Fibroblast of skin of back (primary cell): ENCODE measurements at places on chromosomes 7 and 10.

DNA sequence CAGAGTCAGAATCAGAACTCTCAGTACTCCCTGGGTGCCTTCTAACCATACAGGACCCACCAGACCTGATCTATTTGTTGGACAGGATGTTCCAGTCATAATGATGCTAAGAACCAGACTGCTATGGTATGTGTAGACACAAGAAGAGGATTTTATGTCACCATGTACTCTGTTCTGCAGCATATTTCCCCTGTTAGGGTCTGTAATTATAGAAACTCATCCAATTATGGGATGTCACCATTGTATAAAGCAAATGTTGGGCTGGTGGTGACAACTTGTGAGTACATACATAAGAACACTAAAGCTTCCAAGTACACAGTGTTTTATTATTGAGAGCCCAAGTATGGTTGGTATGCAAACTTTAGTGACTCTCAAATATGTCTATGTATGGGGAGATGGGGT, 67.1 kb upstream of the AGBL3 start:
- peak; percentile 75 for DNase-seq

DNA sequence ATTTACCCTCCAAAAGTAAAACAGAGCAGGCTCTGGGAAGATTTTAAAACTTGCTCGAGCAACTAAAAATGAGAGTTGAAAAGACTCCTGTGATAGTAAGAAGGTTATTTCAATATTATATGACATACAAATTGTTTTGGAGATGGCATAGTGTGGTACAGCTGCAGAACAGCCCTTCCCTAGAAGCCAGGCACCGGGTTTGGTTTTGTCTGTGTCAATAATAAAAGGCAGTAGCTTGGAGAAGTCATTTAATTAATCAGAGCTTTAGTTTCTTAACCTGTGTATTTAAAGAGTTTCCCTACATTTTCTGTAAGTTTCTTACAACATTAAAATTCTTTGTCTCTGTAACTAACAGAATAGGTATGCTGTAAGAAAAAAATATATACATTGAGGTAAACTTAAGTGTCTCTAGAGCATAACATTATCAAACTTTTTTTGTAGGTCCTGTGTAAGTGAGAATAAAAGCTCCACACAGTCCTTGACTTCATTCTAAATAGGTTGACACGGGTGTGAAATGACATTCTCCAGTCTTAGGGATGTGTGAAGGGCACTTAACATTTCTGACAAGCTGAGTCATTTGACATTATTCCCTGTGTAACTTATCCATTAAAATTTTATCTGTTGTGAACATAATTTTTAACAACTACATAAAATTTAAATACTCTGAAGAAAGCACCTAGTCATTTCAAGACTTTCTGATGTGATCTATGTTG, 425.0 kb upstream of the ETV1 start:
- no peak for DNase-seq

- DNase-seq, result peak; percentile 37
These were observed 1156.3 kb downstream of the SORCS3 start for GRCh38 chr10:105797234-105797890.

- DNase-seq, result no peak
These were observed at the start of gene HECW1 for GRCh38 chr7:43112459-43112940. HECW1 (plus strand) TSS chr7:43112647; CDS start chr7:43243906, 131,259 bp downstream.

DNA sequence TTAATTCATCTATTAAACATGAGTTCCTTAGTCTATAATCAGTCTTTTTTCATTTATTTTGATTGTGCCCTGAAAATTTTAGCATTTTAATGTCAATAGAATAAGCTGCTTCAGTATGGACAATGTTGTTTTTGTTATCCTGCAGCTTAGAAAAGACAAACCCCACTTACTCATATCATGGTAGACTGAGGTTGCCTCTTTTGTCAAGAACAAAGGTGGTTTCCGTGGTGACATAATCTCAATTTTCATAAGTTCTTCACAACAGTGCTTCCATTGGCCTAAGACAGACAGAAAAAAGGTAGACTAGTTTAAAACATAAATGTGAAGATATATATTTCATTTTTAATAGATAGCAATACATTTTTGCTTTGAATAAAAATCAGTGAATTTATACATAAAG, 69.1 kb downstream of the RTKN2 start:
- no peak for DNase-seq

DNA sequence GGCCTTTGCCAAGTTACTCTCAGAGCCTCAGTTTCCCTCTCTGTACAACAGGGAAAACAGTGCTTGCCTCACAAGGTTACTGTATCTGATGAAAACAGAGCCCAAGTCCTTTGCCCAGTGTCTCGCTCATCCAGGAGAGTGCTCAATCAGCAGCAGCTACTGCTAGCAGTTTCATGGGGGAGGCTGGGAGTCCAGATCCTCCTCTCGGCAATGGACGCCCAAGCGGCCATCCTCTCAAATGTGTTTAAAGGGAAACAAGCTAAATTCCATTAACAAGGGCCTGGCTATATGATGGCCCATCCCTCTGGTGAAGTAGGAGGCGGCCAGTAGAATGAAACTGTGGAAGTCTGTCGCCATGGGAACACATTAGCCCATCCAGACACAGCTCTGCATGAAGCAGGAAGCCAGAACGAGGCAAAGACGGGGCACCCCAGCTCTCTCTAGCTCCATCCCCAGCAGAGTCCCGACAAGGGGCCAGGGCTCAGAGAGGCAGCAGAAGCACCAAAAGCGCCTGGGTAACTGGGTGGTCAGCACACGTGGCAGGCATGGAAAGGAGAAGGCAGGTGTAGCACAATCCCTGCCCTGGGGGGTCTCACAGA, 35.2 kb downstream of the FAM53B start:
- DNase-seq, result no peak

GRCh38 chr10:114550756-114551635, 107.1 kb downstream of the ABLIM1 start:
- DNase-seq, result peak; percentile 39

DNA sequence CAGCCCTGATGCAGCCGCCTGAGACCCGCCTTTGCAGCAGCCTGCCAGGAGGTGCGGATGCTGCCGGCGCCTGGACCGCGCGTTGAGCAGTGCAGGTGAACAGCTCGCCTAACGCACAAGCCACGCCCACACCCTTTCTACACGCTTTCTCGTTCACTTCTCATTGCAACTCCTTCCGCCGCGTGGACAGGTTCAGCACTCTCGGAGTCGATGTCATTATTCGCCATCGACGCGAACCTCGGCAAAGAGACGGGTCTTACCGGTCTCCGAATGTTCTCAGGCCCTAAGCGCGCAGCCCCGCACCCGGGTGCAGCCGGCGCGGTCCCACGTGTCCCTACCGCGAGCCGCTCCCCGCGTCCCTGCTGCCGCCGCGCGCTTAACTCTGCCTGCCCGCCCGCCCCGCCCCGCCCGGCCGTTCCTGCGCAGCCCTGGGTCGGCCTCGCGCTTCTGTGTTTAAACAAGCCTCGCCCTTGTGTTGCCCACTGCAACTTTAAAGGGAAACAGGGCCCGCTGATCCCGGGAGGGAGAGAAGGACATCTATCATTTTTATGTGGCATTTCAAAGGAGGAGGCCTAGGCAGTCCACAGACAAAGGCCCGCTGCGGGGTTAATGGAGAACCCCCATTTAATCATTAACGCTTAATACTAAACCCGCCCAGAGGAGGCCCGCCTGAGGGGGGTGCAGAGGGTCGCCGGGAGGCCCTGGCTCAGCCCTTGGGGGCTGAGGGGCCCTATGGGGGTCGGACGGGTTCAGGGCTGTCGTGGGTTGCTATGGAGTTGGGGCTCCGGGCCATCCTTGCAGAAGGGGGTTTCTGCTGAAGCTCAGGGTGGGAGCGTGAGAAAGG, 128.5 kb downstream of the WDR11 start:
- no peak for DNase-seq

DNA sequence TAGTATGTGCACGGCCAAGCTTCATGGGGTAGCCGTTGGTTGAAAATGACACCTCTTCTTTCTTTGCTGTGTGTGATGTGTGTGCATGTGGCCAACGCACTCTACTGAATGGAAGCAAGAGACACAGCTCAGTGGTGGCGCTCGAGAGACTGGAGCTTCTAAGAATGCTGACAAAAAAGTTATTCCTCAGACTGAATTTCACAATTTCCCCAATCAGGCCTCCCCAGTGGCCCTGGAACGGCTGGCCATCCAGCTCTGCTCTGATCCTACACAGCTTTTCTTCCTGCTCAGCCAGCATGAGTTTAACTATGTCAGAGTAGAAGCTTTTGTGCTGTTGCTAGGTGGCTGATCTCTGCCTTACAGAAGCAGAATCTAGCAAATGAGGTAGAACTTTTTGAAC, 186.7 kb upstream of the PLXDC2 start:
- peak; percentile 33 for DNase-seq

DNA sequence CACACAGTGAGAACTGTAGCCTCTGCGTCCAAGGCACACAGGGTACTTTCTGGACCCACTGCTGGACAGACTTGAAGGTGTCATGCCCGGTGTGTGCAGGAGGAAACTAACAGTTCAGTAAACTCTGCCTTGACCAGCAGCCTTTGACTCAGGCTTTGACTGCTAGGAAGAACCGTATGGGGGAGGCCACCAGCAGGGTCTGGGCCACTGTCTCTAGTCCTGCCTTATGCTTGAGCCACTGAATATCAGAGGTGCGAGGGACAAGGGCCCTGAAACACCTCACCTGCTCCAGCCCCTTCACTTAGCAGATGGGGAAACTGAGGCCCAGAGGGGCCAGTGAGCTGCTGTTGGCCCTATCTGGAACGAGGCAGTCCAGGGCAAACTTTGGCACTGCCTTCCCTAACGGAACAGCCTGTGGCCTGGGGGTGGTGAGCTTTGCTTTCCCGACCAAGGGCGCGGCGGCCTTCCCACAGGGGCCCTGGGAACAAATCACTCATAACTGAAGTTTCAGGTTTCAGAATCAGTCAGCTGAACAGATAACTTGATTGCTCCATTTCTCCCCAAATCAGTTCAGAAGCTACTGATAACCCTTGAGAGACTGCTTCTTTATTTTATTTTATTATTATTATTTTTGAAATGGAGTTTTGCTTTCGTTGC, 130.0 kb downstream of the FAM53B start:
- DNase-seq, result no peak

GRCh38 chr10:73910401-73910763, 550 bp upstream of the PLAU start:
- no peak for DNase-seq

- DNase-seq, result peak; percentile 46
These were observed 77.9 kb downstream of the CCDC71L start for GRCh38 chr7:106583100-106583499.

DNA sequence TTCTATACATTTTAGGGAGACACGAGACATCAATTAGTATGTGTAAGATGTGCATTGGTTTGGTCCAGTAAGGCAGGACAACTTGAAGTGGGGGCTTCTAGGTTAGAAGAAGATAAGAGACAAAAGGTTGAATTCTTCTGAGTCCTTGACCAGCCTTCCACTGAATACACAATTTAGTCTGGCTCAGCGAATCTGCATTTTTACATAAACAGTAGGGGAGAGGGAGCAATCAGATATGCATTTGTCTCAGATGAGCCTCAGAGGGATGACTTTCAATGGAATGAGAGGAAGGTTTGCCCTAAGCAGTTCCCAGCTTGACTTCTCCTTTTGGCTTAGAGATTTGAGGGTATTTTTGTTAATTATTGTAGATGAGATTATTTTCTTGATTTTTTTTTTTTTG, 20.0 kb upstream of the C10orf90 start:
- no peak for DNase-seq

GRCh38 chr7:50491209-50491608, 41.1 kb upstream of the FIGNL1 start:
- no peak for DNase-seq

DNA sequence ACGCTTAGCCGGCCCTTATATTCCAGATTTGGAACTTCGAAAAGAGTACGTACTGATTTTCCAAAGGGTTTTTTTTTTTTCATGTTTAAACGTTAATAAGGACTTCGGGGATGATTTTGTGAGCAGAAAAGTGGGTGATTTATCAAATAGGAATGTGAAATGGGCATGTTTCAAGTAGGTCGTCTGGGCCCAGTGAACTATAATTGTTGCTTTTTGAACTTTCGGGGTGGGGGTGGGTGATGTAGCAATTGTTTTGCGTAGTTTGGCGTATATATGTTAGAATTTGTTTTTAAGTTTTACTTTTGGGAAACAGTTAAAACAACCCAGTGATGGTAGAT, 299 bp upstream of the PBLD start:
- no peak for DNase-seq

GRCh38 chr7:64174941-64175340, 32.1 kb upstream of the ZNF735 start:
- no peak for DNase-seq

DNA sequence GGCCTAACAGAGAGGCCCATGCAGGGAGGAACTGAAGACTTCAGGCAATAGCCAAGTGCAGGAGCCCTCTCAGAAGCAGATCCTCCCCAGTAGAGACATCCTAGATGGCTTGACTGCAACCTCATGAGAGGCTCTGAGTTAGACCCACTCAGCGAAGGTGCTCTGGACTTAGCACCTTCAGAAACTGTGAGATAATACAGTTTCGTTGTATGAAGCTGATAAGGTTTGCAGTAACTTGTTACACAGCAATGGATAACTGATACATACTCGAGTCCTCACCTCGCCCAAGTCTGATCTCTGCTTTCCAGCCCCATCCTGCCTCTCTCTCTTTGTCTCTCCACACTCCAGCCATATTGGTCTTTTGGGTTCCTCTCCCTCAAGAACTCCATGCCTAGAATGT, 136.4 kb upstream of the EEPD1 start:
- DNase-seq, result no peak

GRCh38 chr10:26550774-26551526, 112.8 kb downstream of the APBB1IP start:
- no peak for DNase-seq

DNA sequence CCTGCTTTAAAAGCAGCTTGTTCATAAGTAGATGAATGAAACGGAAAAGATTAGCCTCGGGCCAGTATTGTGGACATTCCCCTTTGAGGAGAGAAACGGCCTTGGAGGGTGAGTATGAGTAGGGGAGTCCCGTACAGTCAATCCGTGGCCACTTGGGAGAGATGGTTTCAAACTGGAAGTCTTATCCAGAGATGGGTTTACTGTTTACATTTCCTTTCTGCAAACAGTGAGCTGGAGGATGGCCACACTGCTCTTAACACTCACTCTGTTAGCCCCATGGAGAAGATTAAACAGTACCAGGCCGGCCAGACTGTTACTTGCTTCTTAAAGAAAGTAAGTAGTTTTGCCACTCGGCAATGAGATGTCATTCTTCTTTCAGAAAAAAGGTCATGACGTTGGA, 20.3 kb downstream of the CALHM2 start:
- no peak for DNase-seq

DNA sequence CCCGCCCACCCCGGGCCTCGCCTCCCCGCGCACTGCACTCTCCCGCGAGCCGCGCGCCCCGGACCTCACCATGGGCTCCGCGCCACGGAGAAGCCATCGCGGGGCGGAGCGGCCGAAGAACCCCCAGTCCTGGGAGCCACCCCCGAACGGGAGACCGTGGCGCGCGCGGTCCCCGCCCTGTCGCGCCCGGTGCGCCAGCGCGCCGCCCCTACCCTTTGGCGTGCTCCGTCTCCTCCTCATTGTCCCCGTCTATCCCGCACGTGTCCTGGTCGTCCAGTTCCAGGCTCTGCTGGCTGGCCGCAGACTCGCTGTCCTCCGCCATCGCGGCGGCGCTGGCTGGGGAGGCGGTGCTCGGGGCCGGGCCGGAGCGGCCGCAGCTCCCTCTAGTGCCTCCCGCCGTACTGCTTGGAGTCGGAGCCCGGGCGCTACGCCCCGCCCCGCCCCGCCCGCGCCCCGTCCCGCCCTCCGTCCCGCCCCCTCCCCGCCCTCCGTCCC, at the start of gene NMT2:
Gene NMT2 (minus strand): TSS at position 403 of the 495 bp plus-strand sequence. CDS start 81 bp downstream, at position 322.
- DNase-seq, result peak; percentile 85

GRCh38 chr7:117873310-117874190, at the start of gene CTTNBP2:
CTTNBP2 (minus strand) TSS chr7:117873441; CDS start chr7:117873415, 26 bp downstream.
- DNase-seq, result peak; percentile 41
